NCI-H526 (cell line): ENCODE measurements at places on chromosomes 3 and 15.

DNA sequence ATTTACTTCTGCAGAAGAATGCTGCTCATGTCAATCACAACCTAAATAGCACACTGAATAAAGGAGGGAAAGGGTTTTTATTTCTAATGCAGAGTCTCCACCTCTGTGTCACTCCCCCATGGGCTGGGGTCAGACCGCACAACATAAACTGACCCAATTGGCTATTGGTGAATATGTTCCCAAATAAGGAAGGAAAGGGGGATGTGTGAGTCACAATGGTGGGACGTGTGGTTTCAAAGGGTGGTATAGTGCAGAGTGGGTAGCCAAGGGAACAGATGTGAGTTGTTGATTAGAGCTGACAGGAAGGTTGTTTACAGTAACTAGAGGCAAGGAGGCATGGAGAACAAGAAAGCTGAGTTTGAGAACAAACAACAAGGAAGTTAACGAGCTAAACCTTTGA, 491.8 kb downstream of the ZPLD1 start:
- no peak for DNase-seq

DNA sequence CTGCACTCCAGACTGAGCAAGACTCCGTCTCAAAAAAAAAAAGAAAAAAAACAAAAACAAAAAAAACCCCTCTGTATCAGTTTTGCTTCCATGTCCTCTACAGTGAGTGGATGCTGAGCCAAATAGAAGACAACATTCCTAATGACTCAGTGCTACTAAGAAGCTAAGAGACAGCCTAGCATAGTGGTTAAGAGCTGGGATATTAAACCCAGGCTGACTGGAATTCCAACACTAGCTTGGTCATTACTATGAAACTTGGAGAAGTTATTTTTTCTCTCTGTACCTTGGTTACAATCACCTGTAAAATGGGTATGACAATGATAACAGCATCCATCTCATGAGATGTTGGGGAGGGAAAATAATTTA, 60.9 kb upstream of the PYGO1 start:
- no peak for DNase-seq

DNA sequence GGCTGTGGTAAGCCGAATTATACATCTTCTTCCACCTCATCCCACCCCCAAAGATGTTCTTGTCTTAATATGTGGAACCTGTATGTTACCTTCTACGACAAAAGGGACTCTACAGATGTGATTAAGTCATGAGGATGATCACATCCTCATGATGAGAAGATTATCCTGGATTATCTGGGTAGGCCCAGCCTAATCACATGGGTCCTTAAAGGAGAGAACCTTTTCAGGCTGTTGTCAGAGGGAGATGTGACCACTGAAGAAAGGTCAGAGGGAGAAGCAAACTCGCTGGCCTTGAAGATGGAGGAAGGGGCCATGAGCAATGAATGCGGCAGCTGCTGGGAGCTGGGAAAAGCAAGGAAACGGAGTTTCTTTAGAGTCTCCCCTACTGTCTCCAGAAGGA, 12.9 kb upstream of the SCG3 start:
- no peak for DNase-seq

- DNase-seq: no peak
Observed at GRCh38 chr3:99544786-99545281, 93.6 kb upstream of the COL8A1 start.

DNA sequence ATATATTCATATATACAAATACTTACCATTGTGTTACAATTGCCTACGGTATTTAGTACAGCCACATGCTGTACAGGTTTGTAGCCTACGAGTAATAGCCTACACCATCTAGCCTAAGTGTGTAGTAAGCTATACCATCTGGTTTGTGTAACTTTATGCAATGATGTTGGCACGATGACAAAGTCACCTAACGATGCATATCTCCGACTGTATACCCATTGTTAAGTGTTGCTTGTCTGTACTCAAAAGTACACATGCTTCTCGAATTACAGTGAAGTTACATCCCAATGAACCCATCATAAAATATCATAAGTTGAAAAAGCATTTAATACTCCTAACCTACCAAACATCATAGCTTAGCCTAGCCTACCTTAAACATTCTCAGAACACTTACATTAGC, 327.1 kb downstream of the KBTBD8 start:
- DNase-seq: no peak

DNA sequence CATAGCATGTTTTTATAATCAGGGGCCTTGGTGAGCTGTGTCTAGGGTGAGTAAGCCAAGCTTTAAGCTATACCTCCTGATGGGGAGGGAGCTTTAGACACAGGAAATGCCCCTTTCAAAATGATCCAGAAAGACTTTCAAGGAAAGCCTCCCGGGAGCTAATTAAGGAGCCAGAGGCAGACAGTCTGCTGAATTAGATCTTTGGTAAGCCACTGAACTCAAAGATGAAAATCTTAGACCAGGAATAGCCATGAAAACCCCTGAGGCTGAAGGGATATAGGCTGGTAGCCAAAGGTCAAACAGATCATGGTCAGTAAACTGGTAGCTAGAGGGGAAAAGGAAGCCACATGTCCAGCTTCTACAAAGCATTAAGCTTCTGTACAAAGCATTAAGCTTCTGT, 42.7 kb upstream of the GAP43 start:
- DNase-seq: no peak

- DNase-seq: no peak
Observed at GRCh38 chr15:45604326-45604725, 17.1 kb downstream of the BLOC1S6 start.

DNA sequence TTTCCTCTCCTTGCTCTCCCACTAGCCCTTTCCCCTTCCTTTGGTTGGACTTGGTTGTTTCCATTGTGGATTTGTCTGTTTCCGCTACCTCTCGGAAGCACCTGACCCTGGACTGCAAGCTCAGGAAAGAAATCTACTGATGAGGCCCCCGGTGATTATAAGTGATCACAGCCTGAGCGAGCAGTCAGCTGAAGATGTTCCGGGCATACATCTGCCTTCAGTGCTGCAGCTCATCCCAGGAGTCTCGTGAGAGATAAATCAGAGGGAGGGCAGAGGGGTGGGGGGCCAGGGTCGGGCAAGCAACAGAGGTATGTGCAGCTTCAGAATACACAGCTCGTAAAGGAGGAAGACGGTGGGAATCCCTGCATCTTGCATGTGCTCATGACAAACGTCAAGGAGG, 102.1 kb downstream of the MRPL46 start:
- DNase-seq: no peak

DNA sequence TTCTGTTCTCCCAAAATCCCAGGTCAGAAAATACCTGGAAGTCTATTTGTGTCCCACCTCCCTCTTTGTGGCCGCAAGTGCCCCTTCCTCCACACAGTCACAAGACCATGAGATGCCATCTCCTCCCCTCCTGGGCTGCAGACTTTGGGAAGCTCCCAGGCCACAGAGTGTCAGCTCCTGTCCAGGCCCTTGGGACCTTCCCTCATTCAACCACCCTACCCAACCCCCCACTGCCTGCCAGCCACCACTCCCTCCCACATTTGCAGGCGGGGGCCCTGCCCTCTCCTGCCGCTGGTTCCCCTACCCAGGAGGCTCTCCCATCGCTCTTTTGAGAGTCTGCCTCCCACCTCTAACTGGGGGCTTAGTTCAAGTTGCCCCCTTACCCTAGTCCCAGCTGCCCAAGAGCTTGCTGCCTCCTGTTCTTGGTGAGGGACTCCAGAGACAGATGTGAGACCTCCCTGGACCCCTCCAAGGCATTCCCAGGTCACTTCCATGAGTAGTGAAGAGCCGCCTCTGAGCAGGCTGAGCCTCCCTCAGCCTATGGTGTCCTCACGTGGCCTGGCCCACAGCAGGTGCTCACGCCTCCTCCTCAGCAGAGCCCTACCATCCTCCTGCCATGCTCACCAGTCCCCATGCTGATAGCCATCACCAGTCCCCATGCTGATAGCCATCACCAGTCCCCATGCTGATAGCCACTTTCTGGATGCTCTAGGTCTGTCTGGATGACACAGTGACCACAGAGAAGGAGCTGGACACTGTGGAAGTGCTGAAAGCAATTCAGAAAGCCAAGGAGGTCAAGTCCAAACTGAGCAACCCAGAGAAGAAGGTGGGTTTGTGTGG, 15.9 kb upstream of the STAB1 start:
- DNase-seq: no peak

GRCh38 chr15:58407236-58407775, 24.5 kb upstream of the LIPC start:
- no peak for DNase-seq

GRCh38 chr3:132268956-132269355, 48.3 kb upstream of the ACP3 start:
- DNase-seq: no peak

GRCh38 chr3:107024551-107025026, 352.6 kb upstream of the CCDC54 start:
- no peak for DNase-seq

GRCh38 chr15:69852482-69852881, 245.2 kb downstream of the TLE3 start:
- no peak for DNase-seq

DNA sequence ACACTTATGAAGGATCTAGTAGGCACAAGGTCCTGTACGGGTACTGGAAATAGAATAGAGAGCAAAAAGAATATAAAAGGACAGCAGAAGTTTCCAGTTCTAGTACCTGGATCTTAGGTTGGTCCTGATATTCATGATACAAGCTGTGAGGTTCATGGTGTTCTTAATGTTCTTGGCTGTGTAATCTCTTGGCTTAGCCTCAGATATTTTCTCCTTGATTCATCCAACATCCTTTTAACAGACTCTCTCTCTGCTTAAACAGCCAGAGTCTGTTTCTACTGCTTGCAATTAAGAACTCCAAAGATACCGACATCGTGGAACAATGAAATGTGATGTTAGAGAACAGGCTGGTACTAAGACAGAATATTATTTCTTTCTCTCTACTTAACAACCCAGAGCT, 49.9 kb downstream of the CNTN3 start:
- DNase-seq: no peak

GRCh38 chr3:31529421-31529820, 3.3 kb upstream of the STT3B start:
- DNase-seq: no peak

GRCh38 chr15:28049581-28049980, 49.5 kb downstream of the OCA2 start:
- no peak for DNase-seq

GRCh38 chr15:35351059-35351458, 194.9 kb downstream of the DPH6 start:
- DNase-seq: no peak

DNA sequence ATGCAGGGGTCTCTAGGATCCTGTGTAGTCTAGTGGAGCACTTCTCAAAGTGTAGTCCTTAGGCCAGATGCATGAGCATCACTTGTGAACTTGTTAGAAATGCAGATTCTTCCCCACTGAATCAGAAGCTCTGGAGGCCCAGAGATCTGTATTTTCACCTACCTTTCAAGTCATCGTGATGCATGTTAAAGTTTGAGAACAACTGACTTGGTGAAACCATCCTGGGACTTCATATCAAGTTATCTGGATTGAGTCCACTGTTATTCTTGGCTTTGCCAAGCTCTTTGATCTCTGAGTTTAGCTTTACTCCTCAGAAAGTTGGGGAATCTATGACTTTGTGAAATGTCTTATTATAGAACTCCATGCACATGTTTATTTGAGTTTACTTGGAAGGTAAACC, 78.5 kb downstream of the ARNT2 start:
- no peak for DNase-seq

- no peak for DNase-seq
Observed at GRCh38 chr3:165624761-165625160, 212.5 kb downstream of the BCHE start.

DNA sequence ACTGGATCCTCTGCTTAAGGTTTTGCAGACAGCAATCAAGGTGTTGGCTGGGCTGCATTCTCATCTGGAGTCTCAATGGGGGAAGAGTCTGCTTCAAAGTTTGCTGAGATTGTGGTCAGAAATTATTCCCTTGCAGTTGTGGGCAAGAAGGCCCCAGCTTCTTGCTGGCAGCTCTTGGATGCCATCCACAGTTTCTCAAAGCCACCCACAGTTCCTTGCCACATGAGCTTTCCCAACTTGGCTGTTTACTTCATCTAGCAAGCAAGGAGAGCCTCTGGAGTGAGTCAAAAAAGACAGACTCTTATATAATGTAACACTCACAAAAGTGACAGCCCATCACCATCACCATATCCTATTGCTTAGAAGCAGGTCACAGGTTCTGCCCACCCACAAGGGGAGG, 62.1 kb upstream of the ABHD2 start:
- DNase-seq: no peak

- no peak for DNase-seq
Observed at GRCh38 chr15:32716915-32717425, 834 bp upstream of the GREM1 start.

DNA sequence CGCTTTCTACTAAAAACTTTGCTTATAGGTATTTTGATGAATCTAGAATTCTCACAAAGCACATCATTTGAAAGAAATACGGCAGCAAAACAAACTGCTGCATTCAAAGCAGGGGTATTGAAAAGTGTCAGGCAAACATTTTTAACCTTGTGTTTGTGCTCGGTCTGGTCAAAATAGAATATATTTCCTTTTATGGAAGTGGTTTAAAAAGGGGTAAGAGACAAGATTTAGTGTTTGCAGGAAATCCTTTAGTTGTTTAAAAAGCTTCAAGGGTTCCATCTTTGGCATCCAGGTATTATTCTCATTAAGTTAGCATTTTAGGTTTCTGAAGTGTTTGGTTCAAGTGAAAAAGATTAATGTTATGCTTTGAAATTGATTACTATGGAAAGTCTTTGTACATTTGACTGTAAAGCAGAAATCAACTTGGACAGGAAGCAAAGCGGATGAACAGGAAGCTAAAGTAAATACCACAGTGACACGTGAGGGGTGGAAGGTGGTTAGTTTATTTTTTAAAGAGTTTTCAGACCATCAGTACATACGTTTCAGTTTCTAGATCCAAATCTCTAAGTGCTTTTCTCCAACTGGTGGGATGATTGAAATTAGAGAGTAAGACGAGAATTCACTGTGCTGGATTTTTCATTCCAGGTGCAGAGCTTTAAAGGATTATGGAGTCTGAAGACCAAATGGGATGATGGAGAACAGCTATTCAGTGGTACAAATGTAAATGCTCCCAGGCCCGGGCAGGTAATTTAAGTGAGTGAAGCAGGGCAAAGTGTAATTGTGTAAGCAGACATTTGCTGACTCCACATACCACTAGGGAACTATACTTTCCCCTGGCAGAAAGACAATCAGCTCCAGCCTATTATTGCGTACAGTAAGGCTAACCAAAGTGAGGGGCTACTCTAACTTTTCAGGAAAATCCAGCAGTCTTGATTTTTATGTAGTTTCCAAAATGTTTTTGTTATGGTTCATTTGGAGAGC, 341.8 kb upstream of the TBL1XR1 start:
- DNase-seq: no peak

DNA sequence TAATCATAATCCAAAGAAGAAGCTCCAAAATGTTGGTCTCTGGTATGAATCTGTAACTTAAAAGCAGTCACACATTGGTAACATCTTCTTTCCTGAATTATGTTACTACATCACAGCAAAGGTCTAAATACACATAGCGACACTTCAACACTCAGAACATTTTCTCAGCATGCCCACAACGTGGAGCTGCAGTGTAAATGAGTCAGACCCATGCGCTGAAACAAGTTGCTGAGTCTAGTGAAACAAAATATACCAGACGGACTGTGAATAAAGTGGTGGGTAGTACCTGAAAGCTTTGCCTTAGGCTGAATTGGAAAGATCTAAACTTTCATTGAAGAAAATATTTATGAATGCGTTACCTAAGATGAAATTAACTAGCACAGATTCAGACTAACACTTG, 33.2 kb upstream of the GOLGA8B start:
- no peak for DNase-seq
